ENCODE measurements at places on chromosomes 5 and 9.
A peak's percentile ranks its signal among the peaks of the same experiment; 100 is the strongest.

- no peaks in the 10 kb centered on the region for H3K36me3 ChIP-seq
- no peak for DNase-seq
- no peaks in the 10 kb centered on the region for H3K27me3 ChIP-seq
- H3K4me1 ChIP-seq: no peaks in the 10 kb centered on the region
- H3K4me3 ChIP-seq: no peak overlapping the region
- no peak overlapping the region for H3K27ac ChIP-seq
Observed at GRCh38 chr5:82287625-82288024, 9.5 kb upstream of the RPS23 start.

GRCh38 chr9:23011669-23012068 lies 565.0 kb downstream of the DMRTA1 start:
- no peaks in the 10 kb centered on the region for H3K4me1 ChIP-seq
- DNase-seq: no peak
- no peak overlapping the region for H3K4me3 ChIP-seq
- H3K27me3 ChIP-seq: no peaks in the 10 kb centered on the region

- H3K27me3 ChIP-seq: no peaks in the 10 kb centered on the region
- no peak overlapping the region for H3K4me3 ChIP-seq
- no peaks in the 10 kb centered on the region for H3K4me1 ChIP-seq
- no peak for DNase-seq
- H3K36me3 ChIP-seq: no peaks in the 10 kb centered on the region
Observed at GRCh38 chr5:137273511-137273910, 225.6 kb downstream of the SPOCK1 start.

GRCh38 chr5:4576161-4576748 lies 563.9 kb upstream of the ADAMTS16 start:
- H3K27me3 ChIP-seq: no peaks in the 10 kb centered on the region
- no peaks in the 10 kb centered on the region for H3K36me3 ChIP-seq
- no peak overlapping the region for H3K4me3 ChIP-seq
- no peaks in the 10 kb centered on the region for H3K4me1 ChIP-seq
- no peak for DNase-seq

DNA sequence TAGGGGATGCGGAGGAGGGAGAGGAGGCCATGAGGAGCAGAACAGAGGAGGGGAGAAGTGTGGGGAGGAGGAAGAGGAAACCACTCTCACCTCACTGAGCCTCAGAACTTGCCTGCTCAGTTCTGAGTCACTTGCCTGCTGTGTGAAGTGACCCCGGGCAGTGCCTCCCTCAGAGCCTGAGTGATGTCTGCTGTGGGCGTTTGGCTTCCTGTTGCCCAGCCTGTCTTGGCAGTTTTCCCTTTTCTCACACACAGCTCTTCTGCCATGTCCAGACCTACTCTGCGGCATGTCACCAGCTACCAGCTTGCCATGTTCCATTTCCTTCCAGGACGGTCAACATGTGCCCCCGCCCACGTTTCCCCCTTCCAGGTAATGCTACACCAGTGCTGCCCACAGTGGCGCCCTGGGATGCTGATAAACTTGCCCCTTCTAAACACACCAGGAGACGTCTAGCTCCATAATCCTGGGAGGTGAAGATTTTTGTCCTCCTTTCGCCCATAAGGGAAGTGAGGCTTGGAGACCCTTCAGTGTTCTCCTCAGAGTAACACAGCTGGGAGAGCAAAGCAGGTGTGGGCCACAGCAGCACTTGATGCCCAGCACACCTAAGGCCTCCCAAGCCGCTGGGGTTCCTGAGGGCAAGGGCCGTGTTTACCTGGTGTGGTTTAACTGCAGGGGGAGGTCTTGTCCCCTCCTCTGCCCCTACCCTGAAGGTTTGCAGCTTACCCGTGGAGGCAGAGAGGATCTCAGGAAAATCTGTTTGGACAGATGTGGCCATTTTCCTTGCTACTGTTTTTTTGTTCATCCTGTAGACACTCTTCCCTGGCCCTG lies 63.8 kb upstream of the RNF130 start:
- H3K27ac ChIP-seq: no peak overlapping the region
- no peak overlapping the region for H3K4me3 ChIP-seq
- no peaks in the 10 kb centered on the region for H3K36me3 ChIP-seq
- H3K4me1 ChIP-seq: no peaks in the 10 kb centered on the region
- DNase-seq: no peak

DNA sequence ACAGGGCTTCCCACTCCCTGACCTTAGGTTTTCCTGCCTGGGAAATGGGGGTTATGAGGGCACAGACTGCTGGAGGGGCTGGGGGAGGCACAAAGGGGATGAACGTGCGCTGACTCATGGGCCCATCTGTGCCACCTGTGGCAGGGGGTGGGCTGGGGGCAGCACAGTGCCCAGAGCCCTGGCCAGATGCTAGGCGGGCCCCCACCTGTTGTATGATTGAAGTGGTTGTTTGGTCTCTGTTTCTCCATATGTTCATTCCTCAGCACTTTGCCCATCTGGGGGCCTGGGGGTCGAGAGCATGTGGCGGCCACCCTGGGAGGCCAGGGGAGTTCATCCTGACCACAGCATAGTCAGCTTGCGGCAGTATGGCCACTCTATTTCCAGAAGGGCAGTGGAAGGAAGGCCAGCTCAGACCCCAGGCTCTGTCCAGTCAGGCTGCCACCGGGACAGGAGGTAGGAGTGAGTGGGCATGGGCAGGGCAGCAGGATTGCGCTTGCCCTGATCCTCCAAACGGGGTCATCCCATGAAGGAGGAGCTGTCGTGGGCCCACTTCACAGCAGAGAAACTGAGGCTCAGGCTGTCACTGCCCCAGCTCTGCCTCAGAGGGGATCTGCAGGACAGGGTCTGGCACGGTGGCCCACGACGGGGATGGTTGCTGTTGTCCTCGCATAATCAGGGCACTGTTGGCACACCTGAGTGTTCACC lies 841 bp upstream of the NINJ1 start:
- no peaks in the 10 kb centered on the region for H3K27me3 ChIP-seq
- H3K4me1 ChIP-seq: peaks cover 23% of the 10 kb centered on the region
- DNase-seq: no peak

DNA sequence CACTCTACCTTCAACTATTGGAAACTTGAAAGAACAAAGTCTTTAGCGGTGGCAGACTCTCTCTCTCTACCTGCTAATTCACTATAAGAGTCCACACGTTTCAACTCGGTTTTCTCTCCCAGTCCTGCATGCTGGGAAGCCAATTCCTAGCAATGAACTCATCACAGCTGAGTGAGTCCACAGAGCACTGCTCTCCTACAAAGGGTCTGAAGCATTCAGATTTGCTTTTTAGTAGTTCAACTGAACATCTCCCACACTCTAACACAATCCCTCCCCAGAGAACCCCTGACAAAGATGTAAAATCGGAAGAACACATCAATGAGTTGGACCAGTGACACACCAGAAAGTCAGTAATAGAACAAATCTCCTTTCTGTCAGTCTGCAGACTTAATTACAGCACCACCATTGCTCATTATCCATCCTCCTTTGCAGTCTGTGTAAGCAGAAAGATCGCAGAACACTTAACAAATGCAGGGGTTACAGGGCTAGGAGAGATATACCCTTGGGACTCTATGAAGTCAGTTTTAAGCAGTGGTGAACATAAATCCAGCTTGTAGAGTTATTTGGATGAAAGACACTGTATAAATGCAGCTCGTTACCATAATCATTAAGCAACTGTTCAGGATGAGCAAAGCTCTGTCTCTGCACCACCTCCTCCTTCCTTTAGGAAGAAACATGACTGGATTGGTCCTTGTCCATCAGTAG lies 353.4 kb upstream of the GRIA1 start:
- H3K4me3 ChIP-seq: no peak overlapping the region
- no peak overlapping the region for H3K27ac ChIP-seq
- H3K27me3 ChIP-seq: no peaks in the 10 kb centered on the region
- H3K4me1 ChIP-seq: no peaks in the 10 kb centered on the region

DNA sequence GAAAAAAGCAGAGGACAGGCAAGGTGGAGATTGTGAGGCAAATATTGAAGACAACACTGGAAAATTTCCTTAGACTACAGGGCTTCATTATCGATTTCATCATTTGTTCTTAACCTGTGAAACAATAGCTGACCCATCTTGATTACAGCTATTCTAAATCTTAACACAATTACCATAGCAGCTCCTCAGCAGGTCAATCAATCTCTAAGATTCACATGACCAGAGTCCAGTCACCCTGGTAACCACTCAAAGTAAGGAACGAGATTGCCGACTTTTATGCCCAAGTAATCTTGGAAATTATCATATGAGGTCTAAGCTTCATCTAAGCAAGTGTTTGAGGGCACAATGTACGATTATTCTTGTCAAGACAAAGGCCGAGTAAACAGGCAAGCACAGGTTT lies 93.8 kb downstream of the TTC39B start:
- H3K27ac ChIP-seq: peak overlapping the region; percentile 22
- H3K4me3 ChIP-seq: no peak overlapping the region
- DNase-seq: no peak
- no peaks in the 10 kb centered on the region for H3K27me3 ChIP-seq

DNA sequence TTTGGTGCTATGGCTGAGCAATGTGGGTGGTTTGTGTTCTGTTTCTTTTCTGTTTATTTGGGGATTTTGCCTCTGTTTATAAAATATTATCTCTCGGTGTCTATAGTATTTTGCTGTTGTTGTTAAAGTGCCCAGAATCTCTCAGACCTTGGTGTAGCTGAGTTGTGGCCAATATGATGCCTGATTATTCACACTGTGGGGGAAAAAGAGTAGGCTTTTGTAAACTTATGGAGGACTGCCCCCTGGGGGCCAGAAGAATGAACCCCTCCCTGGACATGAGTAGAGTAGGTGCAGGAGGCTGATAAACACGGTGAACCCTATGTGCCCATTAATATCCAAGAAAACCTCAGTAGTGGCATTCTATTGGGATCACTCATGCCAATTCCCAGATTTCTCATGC lies 49.0 kb upstream of the DPYSL3 start:
- DNase-seq: no peak
- no peaks in the 10 kb centered on the region for H3K27me3 ChIP-seq
- H3K36me3 ChIP-seq: no peaks in the 10 kb centered on the region
- H3K4me1 ChIP-seq: peaks cover 11% of the 10 kb centered on the region
- peak overlapping the region; percentile 19 for H3K27ac ChIP-seq

DNA sequence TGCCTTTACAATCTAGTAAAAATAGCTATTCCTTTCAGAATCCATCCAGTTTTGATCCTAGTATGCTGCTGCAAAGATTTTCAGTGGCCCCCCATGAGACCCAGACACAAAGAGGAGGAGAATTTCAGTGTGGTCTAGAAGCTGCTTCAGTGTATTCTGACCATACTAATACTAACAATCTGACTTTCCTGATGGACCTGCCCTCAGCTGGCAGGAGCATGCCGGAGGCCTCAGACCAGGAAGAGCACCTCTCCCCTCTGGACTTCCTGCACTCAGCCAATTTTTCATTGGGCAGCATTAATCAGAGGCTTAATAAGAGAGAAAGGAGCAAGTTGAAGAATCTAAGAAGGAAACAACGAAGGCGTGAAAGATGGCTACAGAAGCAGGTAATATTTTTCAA lies 48.5 kb downstream of the RNF180 start:
- peaks cover 13% of the 10 kb centered on the region for H3K36me3 ChIP-seq
- no peaks in the 10 kb centered on the region for H3K27me3 ChIP-seq
- no peaks in the 10 kb centered on the region for H3K4me1 ChIP-seq
- peak overlapping the region; percentile 26 for H3K27ac ChIP-seq
- no peak for DNase-seq

DNA sequence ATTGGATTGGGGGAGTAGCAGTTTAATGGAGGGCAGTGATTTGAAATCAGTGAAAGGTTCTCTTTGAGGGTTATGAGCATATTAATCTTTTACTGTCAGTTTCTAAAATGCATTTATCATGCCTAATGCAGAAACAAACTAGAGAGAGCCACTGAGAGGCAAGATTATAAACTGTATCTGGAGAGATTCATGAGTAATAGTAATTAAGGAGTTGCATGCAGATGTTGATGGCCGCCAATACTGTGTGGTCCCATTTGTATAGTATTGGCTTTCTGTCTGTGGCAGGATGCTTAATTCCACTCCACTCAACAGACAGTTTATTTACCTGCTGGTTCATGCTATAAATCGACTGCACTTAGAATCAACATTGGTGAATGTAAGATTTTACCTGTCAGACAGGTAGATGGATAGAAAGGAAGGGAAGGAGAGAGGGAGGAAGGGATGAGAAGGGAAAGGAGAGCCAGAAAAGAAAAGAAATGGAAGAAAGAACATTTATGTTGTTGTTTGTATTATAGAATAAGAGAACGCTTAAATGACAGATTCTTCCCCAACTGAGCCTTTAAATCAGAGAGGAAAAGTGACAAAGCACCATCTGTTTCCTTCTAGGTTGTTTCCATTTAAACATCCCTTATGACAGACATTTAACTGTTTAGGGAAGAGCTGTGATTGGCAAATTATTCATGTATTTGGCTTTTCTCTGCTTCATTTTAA lies 146.5 kb downstream of the PAM start:
- no peaks in the 10 kb centered on the region for H3K36me3 ChIP-seq
- H3K4me1 ChIP-seq: no peaks in the 10 kb centered on the region
- H3K4me3 ChIP-seq: no peak overlapping the region
- DNase-seq: no peak

DNA sequence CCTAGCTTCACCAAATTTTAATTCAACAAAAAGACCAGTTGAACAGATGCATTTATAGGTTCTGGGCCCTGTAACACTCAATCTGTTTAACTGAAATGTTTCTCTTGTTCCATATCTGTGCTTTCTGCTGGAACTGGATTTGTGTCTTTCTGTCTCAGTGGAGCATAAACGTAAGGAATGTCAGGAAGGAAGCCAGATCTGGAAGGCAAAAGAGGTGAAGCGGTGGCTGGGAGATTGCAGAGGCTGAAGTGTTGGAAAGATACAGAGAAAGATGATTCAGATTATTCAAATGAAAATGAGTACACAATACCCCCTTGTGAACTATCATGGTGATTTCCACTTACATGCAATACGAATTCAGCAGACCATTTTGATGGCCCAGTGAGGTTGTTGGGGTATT lies 406.8 kb downstream of the BRINP1 start:
- no peak overlapping the region for H3K4me3 ChIP-seq
- H3K27ac ChIP-seq: no peak overlapping the region
- H3K27me3 ChIP-seq: no peaks in the 10 kb centered on the region
- no peak for DNase-seq

DNA sequence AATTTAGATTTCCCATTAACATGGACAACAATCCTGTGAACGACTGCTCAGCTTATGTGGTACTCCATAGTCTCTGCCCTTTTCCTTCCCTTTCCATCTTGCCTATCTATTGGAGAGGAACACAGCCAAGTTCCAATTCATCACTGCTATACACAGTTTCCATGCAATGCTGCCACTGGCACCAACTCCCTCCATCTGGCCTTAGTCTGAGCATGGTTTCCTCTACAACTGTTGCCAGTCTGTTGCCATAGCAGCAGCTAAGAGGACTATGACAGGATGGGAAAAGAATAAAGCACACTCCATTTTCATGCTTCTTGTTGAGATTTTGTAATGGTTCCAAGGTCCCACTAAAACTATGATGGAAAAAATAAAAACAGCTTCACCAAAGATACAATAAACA lies 189.0 kb downstream of the HCN1 start:
- no peak overlapping the region for H3K4me3 ChIP-seq
- no peak overlapping the region for H3K27ac ChIP-seq
- no peaks in the 10 kb centered on the region for H3K27me3 ChIP-seq
- DNase-seq: no peak

- no peaks in the 10 kb centered on the region for H3K27me3 ChIP-seq
- H3K4me1 ChIP-seq: peaks cover under 1% of the 10 kb centered on the region
- no peaks in the 10 kb centered on the region for H3K36me3 ChIP-seq
Observed at GRCh38 chr9:15310107-15310850, 3.3 kb upstream of the TTC39B start.
